ENCODE measurements at places on chromosomes 7 and 10.

DNA sequence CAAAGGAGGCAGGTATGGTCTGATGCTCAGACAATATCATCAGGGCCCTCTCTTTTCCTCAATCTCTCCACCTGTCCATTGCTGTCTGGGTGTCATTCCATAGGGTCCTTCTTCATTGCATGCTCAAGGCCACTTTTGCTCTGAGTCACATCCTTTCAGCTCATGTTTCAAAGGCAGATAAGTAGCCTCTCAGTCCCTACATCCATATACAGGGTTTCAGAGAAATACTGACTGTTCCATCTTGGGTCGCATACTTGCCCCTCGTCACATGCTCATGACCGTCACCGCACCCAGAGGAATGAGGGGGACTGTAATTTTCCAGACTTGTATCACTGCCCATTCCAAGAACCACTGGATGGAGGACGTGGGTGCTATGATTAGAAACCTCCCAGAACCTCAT is 93.4 kb downstream of the FAM107B start:
- DNase-seq = no peak

DNA sequence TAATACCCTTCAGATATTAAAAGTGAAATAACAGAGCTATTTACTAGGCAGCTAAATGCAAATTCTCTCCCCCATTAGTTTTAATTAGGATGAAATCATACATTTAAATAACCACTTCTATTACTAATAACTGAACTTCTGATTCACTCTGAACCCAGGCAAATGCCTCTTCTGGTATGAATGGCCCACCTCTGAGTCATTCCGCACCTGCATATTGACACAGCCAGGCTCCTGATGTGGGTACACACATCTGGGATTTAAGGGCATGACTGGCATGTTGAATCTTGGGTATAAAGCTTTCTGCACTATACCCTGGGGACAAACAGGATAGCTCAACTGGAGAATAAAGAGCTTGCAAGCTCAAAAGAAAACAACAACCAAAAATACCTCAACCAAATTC is 140.9 kb downstream of the AUTS2 start:
- no peak for DNase-seq

DNA sequence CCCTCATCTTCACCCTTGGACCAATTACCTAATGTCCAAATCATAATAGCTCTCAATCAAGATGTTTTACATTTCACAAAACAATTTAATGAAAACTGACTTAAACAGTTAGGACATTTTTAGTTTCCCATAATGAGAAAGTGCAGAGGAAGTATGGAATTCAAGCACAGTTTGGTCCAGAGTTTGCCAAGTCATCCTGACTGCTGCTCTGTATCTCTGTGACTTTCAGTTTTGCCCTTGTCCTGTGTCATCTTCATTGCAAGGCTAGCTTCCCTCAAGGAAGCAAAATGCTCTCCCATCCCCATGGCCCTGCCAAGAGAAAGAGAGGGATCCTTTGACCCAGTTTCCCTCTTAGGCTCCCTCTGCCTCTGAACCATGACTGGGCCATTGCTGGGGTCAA is 7.9 kb upstream of the PLEKHS1 start:
- DNase-seq = no peak

- DNase-seq = no peak
Observed at GRCh38 chr7:33933611-33934281, 28.4 kb downstream of the BMPER start.

DNA sequence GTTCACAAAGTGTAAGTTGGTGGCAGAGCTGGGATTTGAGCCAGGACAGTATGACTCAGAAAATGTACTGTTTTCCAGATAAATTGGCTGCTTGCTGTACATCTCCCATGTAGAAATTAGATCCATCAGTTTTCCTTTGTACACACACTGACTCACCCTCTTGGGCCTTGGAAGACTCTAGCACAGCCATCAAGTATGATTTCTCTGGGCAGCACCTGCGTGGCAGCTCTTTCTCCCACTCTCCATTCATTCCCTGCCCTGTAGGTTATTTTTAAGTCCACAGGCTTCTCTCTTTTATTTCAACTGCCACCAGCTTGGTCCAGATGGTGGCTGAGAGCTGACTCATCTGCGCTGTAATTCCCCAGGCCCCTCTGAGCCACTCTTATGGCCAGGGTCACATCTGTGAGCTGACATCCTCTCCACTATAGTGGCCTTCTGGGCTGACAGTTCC is 28.3 kb upstream of the SDK1 start:
- no peak for DNase-seq

- no peak for DNase-seq
Observed at GRCh38 chr7:153103202-153103601, 343.6 kb downstream of the ACTR3B start.

GRCh38 chr10:73076360-73077183 is 20.1 kb downstream of the P4HA1 start:
- no peak for DNase-seq

DNA sequence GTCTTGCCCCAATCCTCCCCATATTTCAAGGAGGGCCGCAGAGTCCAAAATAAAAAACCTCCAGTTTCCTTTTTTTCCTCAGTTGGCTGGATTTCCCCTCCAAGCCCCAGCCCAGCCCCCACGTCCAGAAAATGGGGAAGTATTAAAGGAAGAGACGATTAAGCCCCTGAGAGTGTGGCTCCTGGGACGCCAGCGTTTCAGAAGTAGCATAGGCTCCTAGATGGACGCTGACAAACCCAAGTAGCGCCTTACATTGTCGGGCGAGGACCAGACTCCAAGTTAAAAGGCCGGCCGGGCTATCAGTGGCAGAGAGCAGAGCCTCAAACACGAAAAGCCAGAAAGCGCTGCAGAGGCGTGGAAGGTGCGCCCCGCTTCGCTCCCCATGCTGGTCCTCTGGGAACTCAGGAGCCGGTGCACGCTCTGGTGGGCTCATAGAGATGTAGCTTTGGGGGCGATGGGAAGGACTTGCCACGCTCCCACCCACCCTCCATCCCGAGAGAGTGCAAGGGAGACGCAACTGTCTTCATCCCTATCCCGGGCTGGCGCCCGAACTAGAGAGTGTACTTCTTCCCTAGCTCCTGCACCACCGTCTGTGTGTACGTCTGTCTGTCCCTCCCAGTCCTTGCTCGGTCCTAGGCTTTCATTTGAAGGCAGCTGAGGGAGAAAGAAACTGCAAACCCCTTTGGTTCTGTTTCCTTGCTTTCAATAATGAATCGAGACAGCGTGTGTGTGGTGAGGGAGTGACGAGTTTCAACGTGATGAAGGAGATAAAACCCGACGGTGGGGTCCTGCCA is 6.3 kb upstream of the EMX2 start:
- no peak for DNase-seq

GRCh38 chr7:112162142-112162766 is 43.9 kb downstream of the DOCK4 start:
- DNase-seq = peak; percentile 84

- DNase-seq = no peak
Observed at GRCh38 chr7:107836237-107837144, 33.5 kb upstream of the SLC26A3 start.

- DNase-seq = no peak
Observed at GRCh38 chr10:127854769-127855590, 37.8 kb downstream of the CLRN3 start.

DNA sequence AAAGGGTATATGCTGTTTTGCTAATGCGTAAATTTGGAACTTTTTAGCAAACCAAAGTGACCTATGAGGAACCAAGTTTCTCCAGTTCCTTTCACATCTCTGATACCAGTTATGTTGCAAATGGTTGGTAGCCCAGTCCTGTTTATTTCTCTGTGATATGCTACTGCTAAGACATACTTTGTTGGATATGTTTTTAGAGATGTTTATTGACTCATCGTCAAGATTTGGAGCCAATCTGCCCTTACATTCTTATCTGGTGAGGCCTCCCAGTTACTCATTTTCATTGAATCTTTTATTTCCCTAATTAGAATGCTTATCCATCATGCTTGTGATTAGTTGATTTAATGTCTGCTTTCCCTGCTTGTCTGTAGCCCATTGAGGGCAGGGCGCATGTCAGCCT is 58.9 kb downstream of the LRGUK start:
- no peak for DNase-seq

DNA sequence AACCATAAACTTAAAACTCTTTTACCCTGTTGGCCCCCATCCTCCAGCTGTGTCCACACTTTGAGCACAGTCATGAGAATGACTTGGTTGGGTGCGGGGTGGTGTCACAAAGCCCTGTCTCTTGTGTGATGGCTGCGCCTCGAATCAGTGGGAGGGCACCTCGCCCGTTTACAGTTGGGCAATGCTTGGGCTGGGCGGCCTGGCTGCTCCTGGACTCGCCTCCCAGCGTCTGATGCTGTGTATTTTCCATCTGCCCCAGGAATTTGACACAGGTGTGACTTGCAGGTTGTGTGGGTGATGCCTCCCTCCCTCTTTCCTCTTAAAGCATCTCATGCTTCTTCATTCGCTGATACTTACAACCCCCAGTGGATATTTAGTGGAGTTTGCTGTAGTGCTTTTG is 33.7 kb downstream of the CHST12 start:
- no peak for DNase-seq

DNA sequence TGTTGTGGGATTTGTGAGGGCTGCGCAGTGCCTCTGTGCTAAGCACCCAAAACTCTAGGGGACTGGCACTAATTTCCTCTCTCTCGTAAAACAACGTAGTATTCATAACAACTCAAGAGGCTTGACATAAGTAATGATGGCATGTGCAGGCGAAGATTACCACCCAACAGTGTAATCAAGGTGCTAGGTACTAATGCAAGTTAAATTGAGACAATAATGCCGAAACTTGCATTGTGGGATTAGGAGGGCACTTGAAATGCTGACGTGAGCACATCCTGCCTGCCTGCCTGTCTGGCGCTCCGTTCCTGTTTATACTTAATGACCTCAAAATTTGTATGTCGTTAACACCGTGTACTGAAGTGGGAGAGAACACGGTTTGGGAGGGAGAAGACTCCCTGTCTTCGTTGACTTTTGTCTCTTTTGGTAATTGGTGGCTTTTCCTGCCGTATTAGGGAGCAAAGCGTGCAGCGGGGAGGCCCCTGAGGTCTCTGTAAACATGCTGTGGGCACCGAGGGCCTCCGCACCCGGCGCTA is 139.0 kb downstream of the MGMT start:
- DNase-seq = peak; percentile 83

DNA sequence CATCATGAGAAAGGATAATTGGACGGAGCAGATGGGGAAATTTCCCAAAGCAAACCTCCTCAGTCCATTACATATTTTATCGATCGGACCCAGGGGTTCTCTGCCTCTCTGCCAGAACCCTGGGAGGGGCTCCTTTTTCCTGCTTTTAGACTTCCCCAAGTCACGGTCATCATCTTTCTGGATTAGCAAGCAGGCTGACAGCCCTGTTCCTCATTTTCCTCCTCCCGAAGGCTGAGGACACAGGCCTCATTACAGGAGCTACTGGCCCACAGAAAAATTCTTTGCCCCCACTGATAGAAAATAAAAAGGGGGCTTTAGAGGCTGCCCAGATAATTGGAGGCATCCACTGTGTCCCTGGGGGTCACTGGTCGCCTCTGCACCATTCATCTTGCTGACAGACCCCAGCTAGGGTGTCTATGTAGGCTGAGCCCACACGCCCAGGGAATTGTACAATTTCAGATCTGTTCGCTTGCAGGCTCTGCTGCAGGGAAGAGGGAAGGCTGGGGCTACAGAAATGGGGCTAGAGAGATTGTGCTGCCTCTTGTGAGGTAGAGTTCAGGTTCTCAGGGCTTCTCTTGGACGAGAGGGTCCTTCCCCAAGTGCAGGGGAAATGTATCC is 125.7 kb upstream of the SDK1 start:
- DNase-seq = no peak

GRCh38 chr10:71805776-71806703 is 32.7 kb upstream of the VSIR start:
- no peak for DNase-seq

GRCh38 chr7:68422281-68422680 is 1176.0 kb upstream of the AUTS2 start:
- no peak for DNase-seq

All from NCI-H748 treated with DMSO at 0.1 percent for 48 hours (cell line).